ENCODE measurements at places on chromosomes 4 and X. TPM values are rescaled to one million over a fixed set of nuclear protein-coding genes. Genes with fewer than 3 reads are reported as not detected.

DNA sequence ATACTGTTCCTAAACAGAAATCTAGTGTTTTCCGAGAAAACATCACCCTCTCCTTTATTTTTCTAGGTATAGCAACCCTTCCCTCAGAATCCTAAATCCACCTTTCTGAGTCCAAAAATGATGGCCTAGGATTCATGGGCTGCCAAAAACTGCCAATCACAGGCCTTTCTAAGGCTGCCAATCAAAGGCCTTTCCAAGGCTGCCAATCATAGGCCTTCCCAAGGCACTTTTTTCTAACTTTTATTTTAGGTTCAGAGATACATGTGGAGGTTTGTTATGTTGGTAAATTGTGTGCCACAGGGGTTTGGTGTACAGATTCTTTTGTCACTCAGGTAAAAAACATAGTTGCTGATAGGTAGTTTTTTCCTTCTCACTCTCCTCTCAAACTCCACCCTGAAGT, 673.7 kb downstream of the FAT4 start:
- DNase-seq, result no peak

DNA sequence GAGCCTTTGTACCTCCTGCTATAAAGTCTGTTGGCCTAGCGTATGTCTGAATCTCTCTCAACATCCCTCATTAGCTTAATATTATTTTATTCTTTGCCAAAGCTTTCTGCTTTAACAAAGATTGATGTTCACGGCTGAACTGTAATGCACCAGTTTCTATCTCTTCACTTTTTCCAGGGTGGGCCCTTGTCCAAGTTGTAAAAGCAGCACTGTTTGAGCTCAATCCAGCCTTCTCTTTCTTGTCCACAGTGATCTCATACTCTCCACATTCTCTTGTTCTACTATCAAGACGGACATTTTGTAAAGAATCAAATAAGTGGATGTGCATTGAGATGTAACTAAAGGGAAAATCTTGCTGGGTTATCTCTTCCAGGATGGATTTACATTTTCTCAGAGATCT, 34.4 kb upstream of the RTL3 start:
- peak; percentile 64 for DNase-seq

GRCh38 chr4:8108261-8108660, 50.4 kb downstream of the ABLIM2 start:
- DNase-seq, result no peak

- DNase-seq, result no peak
Observed at GRCh38 chr4:86894455-86894854, 2.2 kb upstream of the C4orf36 start.

- DNase-seq, result no peak
Observed at GRCh38 chr4:25011135-25011866, 19.4 kb downstream of the LGI2 start.

ZAR1 gene
- polyA plus RNA-seq, result not detected

ZNF630 gene
- polyA plus RNA-seq, result 2.8 TPM
